ENCODE measurements at places on chromosomes 2 and 18. TPM values are rescaled to one million over a fixed set of nuclear protein-coding genes. Genes with fewer than 3 reads are reported as not detected.

- H3K4me3 ChIP-seq, result peak overlapping the region; percentile 83
- peaks cover 53% of the 10 kb centered on the region for H3K4me1 ChIP-seq
- no peak for DNase-seq
- no peaks in the 10 kb centered on the region for H3K27me3 ChIP-seq
- H3K27ac ChIP-seq, result peak overlapping the region; percentile 96
Measured at GRCh38 chr2:219228041-219228910, 1.2 kb downstream of the ATG9A start.

Gene GPR75
- total RNA-seq, result 0.82 TPM

DNA sequence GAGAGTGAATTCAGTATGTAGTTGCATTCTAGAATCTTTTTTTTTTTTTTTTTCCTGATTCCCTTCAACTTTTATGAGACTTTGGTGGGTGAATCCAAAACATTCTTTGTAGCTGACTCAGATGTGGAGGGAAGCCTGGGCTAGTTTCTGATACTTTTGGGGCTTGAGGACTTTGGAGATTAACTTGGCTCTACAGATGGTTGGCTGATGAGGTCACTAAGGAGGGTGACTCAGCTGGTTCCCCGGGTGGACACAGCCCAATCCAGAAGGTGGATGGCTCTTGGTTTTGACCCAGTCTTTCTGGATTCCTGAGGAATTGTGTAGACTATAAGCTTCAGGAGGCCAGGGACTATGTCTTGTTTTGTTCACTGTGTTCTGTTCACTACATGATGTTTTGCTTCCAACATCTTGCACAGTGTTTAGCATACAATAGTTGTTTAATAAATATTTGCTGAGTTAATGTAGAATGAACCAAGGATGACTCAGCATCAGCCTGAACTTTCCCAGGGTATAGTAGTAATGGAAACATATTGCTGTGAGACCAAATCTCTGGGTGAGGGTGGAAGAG is 30.5 kb downstream of the LAMA3 start:
- no peak overlapping the region for H3K27ac ChIP-seq
- DNase-seq, result no peak
- no peak overlapping the region for H3K4me3 ChIP-seq
- no peaks in the 10 kb centered on the region for H3K27me3 ChIP-seq

DNA sequence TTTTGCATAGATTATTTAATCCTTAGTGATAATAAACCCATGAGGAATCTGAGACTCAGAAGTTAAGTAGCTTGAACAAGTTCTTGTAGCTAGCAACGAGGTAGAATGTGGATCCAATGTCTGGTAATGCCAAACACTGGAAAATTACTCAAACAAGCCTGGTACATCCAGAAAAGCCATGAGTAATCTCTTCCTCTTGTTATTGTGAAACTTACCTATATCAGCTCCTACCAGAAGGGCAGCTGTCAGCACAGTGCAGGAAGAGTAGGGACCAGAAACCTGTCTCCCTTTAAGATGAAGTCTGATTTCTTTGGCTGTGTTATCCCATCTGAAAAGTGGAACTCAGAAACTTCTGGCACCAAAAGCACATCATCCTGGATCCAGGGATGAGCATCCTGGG is 7.7 kb upstream of the SERPINB8 start:
- H3K27me3 ChIP-seq, result peaks cover 41% of the 10 kb centered on the region
- H3K36me3 ChIP-seq, result no peaks in the 10 kb centered on the region
- no peak overlapping the region for H3K4me3 ChIP-seq
- DNase-seq, result no peak

Gene SLC4A5
- 2.3 TPM for total RNA-seq

GRCh38 chr2:235206399-235206798 is 254.6 kb downstream of the SH3BP4 start:
- no peak for DNase-seq
- H3K36me3 ChIP-seq, result no peaks in the 10 kb centered on the region
- no peaks in the 10 kb centered on the region for H3K4me1 ChIP-seq
- H3K27ac ChIP-seq, result no peak overlapping the region

DNA sequence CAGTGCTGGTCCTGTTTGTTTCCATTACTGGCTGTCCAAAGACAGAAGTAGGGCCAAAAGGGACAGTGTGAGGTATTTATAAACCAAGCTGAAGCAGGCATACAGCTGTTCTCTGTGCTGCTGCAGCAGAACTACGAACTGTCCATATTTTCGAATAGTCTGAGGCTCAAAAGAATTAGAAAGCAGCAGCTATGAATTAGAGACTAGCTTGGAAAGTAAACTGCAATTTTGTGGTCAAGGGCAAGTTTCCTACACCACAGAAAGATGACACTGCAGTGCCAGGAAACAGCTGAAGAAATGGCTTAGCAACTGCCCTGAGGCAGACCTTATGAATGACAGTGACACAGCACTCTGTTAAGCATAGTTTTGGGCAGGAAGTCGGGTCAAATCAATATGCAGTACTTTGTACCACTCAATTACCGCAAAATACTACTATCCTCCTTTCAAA is 125.3 kb downstream of the TMEM131 start:
- H3K36me3 ChIP-seq, result no peaks in the 10 kb centered on the region
- DNase-seq, result no peak
- H3K4me1 ChIP-seq, result peaks cover 50% of the 10 kb centered on the region
- H3K4me3 ChIP-seq, result peak overlapping the region; percentile 20

- no peak overlapping the region for H3K27ac ChIP-seq
- no peak for DNase-seq
- no peaks in the 10 kb centered on the region for H3K36me3 ChIP-seq
- H3K4me3 ChIP-seq, result no peak overlapping the region
- no peaks in the 10 kb centered on the region for H3K27me3 ChIP-seq
- peaks cover 21% of the 10 kb centered on the region for H3K4me1 ChIP-seq
Measured at GRCh38 chr2:149994057-149994728, 406.6 kb upstream of the MMADHC start.

DNA sequence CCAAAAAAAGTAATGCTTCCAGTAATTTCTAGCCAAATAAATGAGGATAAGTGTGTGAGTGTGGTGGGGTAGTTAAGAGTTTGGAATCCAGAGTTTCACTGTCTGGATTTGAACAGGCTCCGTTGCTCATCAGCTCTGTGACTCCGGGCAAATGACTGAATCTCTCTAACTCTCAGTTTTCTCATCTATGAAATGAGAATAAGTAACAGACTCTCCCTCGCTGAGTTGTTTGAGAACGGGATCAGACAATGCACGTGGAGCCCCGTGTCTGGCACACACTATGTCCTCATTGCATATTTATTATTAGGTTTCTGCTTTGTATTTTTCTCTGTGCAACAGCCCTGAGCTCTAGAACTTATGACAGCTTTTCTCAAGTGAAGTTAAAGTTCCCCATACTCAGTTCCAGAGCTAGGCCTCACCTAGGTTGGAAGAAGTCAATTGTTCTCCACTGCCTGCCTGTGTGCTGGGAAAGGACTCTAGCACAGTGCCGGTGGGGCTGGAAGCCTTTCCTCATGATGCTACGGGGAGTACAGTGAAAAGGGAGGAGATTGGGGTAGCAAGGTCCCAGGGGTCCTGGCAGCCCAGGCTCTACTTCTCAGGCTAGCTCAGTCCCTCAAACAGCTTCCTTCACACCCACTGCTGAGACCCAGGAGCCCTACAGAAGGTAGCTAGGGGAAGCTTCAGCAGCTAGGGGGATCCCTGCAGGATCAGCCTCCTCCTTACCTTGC is 1.7 kb upstream of the ICOS start:
- H3K27ac ChIP-seq, result no peak overlapping the region
- H3K4me1 ChIP-seq, result no peaks in the 10 kb centered on the region
- H3K27me3 ChIP-seq, result no peaks in the 10 kb centered on the region
- H3K4me3 ChIP-seq, result no peak overlapping the region

GRCh38 chr2:179842498-179843153 is 18.8 kb downstream of the ZNF385B start:
- no peaks in the 10 kb centered on the region for H3K4me1 ChIP-seq
- no peak for DNase-seq
- peaks cover 11% of the 10 kb centered on the region for H3K27me3 ChIP-seq
- H3K27ac ChIP-seq, result no peak overlapping the region
- H3K4me3 ChIP-seq, result no peak overlapping the region
- H3K36me3 ChIP-seq, result no peaks in the 10 kb centered on the region

DNA sequence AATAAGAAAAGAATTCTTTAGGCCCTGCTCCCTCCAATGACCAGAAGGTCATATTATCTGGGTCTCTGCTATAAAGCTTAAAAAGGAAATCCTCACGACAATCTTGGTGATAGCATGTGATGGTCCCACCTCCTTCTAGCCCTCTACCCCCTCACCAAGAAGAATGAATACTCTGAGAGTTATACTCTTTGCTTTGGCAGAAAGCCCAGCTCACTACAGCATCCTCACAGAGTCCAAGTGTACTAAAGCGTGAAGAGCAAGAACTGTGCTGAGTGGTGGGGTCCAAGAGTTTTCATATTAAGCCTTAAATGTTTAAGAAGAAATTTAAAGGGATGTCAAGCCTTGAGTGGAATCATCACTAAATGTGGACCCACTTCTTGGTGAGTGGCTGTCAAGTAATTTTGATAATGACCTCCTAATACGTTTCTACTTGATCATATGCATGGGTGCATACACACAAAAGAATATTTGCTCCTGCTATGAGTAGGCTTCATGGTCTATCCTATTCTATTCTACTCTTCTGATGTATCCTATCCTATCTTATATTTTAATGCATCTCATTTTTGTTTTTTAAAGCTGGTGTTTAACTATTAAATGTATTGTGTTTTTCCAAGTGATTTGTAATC is 16.5 kb upstream of the SERPINB7 start:
- no peak for DNase-seq
- no peaks in the 10 kb centered on the region for H3K27me3 ChIP-seq
- H3K4me3 ChIP-seq, result no peak overlapping the region

DNA sequence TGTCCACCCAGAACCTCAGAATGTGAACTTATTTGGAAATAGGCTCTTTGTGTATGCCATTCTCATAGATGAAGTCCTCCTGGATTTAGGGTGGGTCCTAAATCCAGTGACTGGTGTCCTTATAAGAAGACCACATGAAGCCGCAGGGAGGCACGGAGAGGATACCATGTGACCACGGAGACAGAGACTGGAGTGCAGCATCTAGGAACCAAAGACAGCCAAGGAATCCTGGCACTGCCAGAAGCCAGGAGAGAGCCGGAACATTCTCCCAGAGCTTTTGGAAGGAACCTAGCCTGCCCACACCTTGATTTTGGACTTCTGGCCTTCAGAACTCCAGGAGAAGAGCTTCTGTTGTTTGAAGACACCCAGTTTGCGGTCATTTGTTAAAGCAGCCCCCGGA is 49.7 kb downstream of the ARL4C start:
- no peaks in the 10 kb centered on the region for H3K27me3 ChIP-seq
- H3K4me3 ChIP-seq, result no peak overlapping the region
- no peak overlapping the region for H3K27ac ChIP-seq
- no peaks in the 10 kb centered on the region for H3K36me3 ChIP-seq
- H3K4me1 ChIP-seq, result peaks cover 19% of the 10 kb centered on the region
- no peak for DNase-seq

- no peak overlapping the region for H3K27ac ChIP-seq
- H3K27me3 ChIP-seq, result peaks cover 38% of the 10 kb centered on the region
- H3K36me3 ChIP-seq, result no peaks in the 10 kb centered on the region
- no peak overlapping the region for H3K4me3 ChIP-seq
Measured at GRCh38 chr2:233801357-233802131, 23.4 kb downstream of the MROH2A start.

DNA sequence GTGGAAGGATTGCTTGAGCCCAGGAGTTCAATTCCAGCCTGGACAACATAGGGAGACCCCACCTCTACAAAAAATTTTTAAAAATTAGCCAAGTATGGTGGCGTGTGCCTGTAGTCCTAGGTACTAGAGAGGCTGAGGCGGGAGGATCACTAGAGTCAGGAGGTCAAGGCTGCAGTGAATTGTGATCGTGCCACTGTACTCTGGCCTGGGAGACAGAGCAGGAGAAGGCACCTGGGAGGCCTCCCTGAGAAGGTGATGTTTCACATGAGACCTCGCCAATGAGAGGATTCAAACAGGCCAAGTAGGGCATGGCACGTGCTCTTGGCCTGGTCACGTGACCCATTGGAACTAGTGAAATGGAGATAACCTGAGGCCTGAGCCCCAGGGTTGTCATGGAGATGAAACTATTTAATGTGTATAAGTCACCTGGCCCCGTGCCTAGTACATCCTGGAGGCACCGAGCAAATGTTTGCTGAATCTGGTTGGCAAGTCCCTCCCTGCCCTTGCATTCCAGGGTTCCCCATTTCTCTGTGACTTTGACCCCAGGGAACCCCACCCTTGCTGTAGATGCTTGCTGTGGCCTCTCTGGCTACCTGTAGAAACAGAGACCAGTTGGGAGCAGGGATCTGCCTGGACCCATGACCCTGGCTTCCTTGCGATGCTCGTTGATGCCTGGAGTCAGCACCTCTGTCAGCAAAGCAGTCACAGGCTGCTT is 26.1 kb upstream of the ROCK2 start:
- no peak overlapping the region for H3K4me3 ChIP-seq
- H3K4me1 ChIP-seq, result peaks cover 46% of the 10 kb centered on the region
- no peaks in the 10 kb centered on the region for H3K27me3 ChIP-seq
- H3K27ac ChIP-seq, result no peak overlapping the region

Gene DNAJC5G
- 1.2 TPM for total RNA-seq

GRCh38 chr2:237156031-237156856 is 70.6 kb downstream of the COPS8 start:
- H3K27ac ChIP-seq, result peak overlapping the region; percentile 86
- peak; percentile 66 for DNase-seq
- H3K27me3 ChIP-seq, result peaks cover 8% of the 10 kb centered on the region
- no peak overlapping the region for H3K4me3 ChIP-seq
- H3K4me1 ChIP-seq, result peaks cover 27% of the 10 kb centered on the region

GRCh38 chr2:190023860-190024259 is 38.7 kb downstream of the MSTN start:
- H3K27me3 ChIP-seq, result peaks cover 4% of the 10 kb centered on the region
- DNase-seq, result no peak
- H3K27ac ChIP-seq, result no peak overlapping the region
- no peaks in the 10 kb centered on the region for H3K36me3 ChIP-seq
- H3K4me3 ChIP-seq, result no peak overlapping the region

GRCh38 chr2:61536180-61536571 is 2.0 kb downstream of the XPO1 start:
- H3K36me3 ChIP-seq, result peaks cover 7% of the 10 kb centered on the region
- peaks cover 55% of the 10 kb centered on the region for H3K4me1 ChIP-seq
- DNase-seq, result no peak
- H3K27ac ChIP-seq, result peak overlapping the region; percentile 96
- H3K4me3 ChIP-seq, result peak overlapping the region; percentile 81

Gene ANKRD30B
- not detected for total RNA-seq

Gene SALL3
- total RNA-seq, result 0.36 TPM

Gene RNF144A
- total RNA-seq, result 17.9 TPM

DNA sequence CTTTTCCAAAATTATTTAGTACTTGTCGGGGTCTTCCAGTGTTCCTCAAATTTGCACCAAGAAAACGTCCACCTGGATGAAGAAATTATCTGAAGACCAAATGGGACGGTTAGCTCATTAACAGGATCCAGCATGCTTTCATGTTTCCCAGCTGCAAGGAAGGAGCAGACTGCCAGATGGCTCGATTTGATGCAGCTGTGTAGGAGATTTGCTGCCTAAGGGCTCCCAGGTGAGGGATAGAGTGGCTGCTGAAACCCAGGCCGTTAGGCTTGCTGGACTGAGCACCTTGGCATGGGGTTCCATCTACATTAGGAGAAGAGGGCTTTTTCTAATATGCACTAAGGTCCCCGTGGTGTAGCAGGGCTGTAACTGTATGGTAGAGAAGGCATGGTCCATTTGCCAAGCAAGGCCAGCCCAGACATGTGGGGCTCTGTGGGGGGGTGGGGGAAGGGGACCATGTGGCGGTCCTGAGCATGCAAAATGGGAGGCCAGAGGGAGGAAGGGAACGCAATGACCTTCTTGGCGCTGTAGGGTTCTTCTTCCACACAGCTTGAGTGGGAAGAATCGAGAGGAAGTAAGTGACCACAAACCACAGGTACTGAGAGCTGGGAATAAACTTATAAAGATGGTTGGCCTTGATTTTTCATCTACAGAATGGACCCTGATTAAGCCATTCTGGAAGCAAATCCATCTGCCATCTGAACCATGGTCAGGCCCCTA is 144.0 kb downstream of the TMEM163 start:
- DNase-seq, result no peak
- H3K27ac ChIP-seq, result no peak overlapping the region
- H3K27me3 ChIP-seq, result no peaks in the 10 kb centered on the region
- H3K4me1 ChIP-seq, result no peaks in the 10 kb centered on the region
